Activated T-helper 9 cell treated with anti-CD3 and anti-CD28 coated beads, Interleukin-2, amount 50 U/mL, for 16 hours (primary cell): ENCODE measurements at places on chromosomes 1 and 21.

DNA sequence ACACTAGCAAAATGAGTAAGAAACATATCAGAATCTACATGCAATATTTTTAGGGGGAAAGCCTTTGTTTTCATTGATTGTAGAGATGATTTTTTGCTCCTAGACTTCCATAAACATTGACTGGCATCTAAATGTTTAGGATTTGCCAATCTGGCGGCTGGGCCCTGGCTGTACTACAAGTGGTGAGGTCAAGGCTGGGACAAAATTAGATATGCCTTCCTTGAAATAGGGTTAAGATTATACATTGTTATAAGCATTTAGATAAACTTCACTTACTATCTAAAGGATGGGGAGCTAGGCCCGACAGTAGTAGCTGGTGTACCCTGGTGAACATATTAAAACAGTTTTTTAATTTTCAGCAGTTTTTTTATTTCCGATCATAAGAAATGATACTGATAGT, 5.2 kb downstream of the NFIA start:
- no peak for DNase-seq

DNA sequence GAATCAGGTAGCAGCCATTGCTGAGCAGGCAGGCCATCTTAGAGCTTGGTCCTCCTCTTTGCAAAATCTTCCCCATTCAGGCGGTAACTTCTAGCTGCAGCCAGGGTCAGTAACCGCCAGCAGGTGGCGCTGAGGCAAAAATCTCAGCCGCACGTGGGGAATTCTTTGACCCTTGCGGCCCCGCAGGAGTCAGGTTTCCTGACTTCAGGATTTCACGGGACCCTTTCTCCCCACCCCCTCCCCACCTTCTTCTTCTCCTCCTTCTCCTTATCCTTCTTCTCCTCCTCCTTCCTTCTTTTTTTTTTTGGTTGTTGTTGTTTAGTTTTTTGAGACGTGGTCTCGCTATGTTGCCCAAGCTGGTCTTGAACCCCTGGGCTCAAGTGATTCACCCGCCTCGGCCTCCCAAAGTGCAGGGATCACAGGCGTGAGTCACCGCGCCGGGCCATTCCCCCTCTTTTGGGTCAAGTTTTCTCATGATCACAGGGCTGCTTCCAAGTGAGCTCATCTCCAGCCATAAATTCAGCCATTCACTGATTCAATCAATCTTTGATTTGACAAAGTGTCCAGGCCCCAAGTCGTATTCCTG, 33.4 kb upstream of the TENT5B start:
- peak; percentile 50 for DNase-seq

DNA sequence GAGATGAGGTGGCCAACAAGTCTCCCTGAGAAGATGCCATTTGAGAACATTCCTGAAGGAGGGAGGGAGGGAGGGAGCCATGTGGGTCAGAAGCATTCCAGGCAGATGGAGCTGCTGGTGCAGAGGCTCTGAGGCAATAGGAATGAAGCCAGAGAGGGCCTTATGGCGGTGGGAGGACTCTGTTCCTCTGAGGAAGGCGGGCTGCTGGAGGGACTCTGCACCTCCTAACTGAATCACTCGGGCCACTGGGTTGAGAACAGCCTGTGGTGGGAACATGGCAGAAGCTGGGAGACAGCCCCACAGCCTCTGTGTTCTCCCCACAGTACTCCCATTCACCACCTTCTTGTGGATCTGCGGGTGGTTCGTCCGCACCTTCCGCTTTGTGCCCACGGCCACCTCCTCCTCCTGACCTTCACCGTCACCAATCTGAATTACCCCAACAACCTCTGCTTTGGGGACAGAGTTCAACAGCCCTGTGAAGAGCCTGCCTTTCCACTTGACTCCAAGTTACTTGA, 2.4 kb upstream of the TMEM125 start:
- no peak for DNase-seq

GRCh38 chr1:41764656-41765055, 154.1 kb downstream of the HIVEP3 start:
- no peak for DNase-seq

DNA sequence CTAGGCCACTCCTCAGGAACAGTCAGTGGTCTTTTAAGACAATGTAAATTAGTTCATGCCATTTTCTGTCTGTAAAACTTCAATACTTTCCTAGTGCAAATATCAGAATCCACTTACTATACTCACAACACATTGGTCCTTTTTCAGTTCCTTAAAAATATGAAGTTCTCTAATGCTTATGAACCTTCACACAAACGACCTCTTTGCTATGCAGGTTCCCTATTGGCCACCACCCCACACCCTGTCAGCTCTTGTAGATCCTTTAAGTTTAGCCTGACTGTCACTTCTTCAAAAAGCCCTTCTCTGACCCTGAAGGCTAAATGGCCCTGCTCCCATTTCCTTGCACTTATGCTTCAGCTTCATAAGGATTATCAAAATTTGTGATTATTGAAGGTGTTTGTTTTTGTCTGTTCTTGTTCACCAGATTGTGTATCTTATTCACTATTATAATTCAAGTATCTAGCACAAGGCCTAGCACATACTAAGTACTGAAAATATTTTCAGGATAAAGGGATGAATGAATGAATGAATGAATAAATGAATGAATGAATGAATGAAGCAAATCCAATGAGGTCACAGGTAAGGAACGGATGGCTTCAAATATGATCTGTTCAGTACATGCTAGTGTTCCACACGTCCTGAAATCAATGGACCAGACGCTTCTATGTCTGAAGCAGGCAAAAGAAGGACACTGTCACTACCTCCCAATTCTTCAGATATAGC, 373.9 kb downstream of the VAV3 start:
- no peak for DNase-seq

DNA sequence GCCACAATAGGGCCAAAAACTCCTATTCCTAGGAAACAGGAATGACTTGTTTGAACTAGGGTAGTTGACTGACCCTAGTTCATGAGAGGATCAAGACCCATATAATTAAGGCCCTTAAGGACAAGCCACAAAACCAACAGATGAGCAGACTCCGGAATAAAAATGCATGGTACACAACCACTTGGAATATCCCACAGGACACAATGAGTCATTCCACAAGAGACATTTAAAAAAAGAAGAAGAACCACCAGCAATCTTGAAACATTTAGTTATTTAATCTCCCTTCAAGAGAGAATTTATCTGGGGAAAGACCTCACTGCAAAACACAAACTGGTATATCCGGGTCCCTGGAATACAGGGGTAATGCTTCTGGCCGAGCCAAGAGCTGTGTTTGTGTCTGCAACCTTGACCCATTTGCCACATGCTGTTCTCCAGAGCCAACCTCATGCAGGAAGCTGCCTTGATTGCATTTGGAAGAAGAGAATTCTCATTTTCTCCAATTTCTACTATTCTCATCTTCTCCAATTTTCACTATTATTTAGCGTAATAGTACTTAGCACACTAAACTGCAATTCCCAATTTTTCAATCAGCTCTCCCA, 135.5 kb downstream of the TGFBR3 start:
- DNase-seq: no peak

GRCh38 chr1:85258536-85259117, 835 bp downstream of the C1orf52 start:
- no peak for DNase-seq

DNA sequence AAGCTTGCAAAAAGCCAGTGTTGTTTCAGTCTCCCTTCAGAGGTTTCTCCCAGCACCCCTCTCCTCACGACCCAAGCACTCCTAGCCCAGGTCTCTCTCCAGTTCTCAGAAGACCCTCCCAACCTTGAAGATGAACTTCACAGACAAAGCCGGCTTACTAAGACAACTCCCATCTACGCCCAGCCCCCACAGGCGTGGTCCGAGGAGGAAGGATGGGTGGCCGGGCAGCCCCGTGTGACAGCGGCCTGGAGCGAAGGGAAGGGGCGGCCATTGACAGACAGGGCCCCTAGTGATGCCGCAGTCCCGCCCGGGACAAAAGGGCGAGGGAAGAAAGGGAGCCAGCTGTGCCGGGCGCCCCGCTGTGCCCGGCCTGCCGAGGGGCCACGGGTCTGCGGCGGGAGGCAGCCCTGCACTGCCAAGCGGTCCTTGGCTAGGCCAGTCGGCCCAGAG, 6.9 kb downstream of the PAX7 start:
- no peak for DNase-seq

DNA sequence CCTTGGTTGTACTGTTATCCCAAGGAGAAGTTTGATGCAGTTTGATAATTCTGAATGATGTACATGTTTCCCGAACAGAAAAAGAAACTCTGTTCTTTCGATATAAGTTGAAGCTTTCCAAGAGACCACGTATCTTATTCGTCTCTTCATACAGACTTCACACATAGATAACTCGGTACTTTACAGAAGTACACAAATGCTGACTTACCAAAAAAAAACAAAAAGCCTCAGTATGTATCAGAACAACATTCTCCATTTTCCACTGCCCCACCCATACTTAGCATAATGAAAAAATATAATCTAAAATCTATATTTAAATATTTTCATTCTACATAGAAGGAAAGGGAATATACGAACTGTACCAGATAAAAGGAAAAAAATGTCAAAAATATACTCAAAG, 2.2 kb downstream of the FOXJ3 start:
- DNase-seq: no peak

- DNase-seq: no peak
Observed at GRCh38 chr1:67601539-67601938, 83.5 kb upstream of the GADD45A start.

- no peak for DNase-seq
Observed at GRCh38 chr21:42777064-42777756, 102.1 kb downstream of the WDR4 start.
